ENCODE measurements at places on chromosomes 1 and 21. TPM values are rescaled to one million over a fixed set of nuclear protein-coding genes. Genes with fewer than 3 reads are reported as not detected.

- no peaks in the 10 kb centered on the region for H3K27me3 ChIP-seq
- no peak overlapping the region for H3K27ac ChIP-seq
- no peaks in the 10 kb centered on the region for H3K4me1 ChIP-seq
- no peak overlapping the region for H3K4me3 ChIP-seq
These were observed 69.0 kb downstream of the ATP1B1 start for GRCh38 chr1:169175461-169175860.

DNA sequence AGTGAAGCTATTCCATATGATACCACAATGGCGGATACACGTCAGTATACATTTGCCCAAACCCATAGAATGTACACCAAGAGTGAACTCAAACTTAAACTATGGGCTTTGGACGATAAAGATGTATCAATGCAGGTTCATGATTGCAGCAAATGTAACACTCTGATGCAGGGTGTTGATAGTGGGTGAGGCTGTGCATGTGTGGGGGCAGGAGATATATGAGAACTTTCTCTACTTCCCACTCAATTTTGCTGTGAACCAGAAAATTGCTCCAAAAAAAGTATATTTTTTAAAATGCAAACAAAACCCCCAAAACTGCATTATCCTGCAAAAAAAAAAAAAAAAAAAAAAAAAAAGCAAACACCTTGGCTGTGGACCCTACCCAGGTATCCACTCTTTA, 3.4 kb downstream of the ATP1A2 start:
- no peaks in the 10 kb centered on the region for H3K36me3 ChIP-seq
- H3K27ac ChIP-seq = no peak overlapping the region
- DNase-seq = no peak
- H3K4me1 ChIP-seq = no peaks in the 10 kb centered on the region
- H3K4me3 ChIP-seq = no peak overlapping the region

DNA sequence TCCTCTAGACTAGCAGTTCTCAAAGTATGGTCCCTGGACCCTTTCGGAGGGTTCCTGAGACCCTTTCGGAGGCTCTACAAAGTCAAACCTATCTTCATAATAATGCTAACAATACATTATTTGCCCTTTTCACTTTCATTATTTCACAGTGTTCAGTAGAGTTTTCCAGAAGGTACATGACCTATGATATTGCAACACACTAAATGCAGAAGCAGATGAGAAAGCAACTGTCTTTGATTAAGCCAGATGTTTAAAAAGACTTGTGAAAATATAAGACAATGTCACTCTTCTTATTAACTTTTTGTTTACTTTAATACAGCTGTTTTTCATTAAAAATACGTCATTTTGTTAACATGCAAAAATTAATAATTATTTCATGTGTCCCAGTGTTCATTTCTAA, 5.8 kb downstream of the KCNJ10 start:
- no peak overlapping the region for H3K27ac ChIP-seq
- H3K4me1 ChIP-seq = no peaks in the 10 kb centered on the region
- H3K27me3 ChIP-seq = peaks cover 36% of the 10 kb centered on the region
- DNase-seq = no peak

KRTAP24-1 gene
- total RNA-seq = not detected

RGS5 gene
- total RNA-seq = 1.9 TPM

RAB25 gene
- total RNA-seq = 0.38 TPM

All from activated B cell treated with CpG ODN at 0.5 μM for 24 hours (primary cell).